CD4-positive, alpha-beta T cell treated with Interleukin-12 subunit alpha and Interleukin-12 subunit beta, for 1 hour (primary cell): ENCODE measurements at places on chromosomes 1 and 21.

GRCh38 chr1:107116306-107116790 lies 24.5 kb upstream of the NTNG1 start:
- DNase-seq: no peak

DNA sequence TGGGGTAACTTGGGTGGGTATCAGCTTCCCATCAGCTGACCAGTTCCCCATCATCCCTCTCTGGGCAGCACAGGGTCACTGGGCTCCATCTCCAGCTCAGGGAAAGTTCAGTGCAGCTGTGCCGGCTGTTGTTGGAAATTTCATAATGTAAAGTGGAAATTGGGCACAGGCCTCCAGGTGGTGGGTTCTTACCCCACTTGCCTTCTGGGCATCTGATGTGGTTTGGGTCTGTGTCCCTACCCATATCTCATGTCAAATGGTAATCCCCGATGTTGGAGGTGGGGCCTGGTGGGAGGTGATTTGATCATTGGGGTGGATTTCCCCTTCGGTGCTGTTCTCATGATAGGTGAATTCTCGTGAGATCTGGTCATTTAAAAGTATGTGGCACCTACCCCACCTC lies 59.7 kb upstream of the PSEN2 start:
- DNase-seq: no peak

DNA sequence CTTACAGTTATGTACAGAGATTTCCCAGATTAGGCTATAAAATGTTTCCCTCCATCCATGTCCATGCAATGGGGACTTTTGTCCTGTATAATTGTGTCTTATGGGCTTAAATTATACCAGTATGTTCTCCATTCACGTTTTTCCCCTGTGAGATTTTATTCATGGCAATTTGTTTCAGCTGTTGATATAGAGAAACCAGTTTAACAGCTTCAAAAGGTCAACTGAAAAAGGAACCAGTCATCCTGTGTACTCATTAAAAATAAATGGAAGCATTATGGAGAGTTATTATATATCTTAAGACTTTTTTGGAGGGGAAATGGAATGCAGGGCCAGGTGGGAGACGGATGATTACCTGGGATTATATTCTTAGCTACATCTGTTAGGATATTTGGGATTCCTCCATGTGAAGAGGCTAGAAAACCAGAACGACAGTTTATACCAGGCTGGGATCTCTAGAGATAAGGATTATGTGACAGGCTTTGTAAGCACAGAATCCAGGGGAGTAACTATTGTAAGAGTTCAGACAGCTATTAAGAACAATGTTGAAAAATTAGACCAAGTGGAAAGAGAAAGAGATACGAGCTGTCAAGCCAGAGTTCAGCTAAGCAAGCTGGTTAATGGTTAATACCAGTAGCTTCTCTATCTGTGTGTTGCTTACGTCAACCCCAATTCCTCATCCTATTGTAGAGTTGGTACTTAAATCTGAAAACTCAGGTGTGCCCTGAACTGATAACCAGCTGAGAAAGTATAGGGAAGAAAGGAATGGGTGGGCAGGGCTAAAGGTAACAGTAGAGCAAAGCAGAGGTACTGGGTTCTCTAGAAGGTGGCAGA lies 12.4 kb upstream of the ZNF697 start:
- DNase-seq: no peak

GRCh38 chr21:36806103-36806502 lies 107.2 kb downstream of the SIM2 start:
- DNase-seq: no peak

DNA sequence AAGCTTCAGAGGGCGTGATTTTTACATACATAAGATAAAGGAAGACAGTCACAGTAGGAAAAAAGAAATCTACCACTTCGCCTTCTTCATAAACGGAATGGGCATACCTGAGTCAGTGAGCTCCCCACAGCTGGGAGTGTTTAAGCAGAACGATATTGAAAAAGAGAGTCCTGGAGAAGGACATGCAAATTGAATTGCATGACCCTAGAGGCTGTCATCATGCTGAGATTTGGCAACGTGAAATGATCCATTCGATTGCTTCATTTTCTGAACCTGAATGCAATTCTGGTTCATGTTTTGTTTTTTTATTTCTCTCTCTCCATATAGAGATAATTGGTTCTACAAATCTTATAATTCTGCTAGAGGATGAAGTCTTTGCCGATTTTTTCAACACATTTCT lies 3.7 kb downstream of the RGSL1 start:
- no peak for DNase-seq

DNA sequence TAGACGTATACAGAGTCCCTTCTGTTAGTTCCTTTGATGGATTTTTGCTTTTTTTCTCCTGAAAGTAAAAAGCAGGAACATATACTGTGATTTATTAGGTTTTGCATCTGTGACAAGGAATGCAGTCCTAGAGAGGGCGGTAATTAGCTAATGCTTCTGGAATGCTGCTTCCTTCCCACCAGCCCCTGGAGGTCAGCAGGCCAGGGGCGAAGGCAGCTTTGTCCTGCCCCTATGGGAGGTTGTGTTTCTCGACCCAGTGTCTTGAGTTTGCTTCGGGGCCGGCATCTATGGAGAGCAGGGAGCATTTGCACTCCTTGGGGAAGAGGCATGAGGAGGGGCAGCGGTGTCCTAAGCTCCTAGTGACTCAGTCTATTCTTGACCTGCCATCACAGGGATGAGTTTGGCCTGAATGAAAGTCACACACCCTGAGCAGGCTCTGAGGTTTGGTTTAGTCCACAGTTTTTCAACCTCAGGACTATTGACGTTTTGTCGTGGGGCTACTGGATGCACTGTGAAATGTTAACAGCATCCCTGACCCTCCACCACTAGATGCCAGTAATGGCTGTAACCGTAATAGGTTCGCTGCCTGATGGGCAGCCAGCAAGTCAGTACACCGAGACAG lies 85.0 kb upstream of the KCNJ15 start:
- DNase-seq: no peak

DNA sequence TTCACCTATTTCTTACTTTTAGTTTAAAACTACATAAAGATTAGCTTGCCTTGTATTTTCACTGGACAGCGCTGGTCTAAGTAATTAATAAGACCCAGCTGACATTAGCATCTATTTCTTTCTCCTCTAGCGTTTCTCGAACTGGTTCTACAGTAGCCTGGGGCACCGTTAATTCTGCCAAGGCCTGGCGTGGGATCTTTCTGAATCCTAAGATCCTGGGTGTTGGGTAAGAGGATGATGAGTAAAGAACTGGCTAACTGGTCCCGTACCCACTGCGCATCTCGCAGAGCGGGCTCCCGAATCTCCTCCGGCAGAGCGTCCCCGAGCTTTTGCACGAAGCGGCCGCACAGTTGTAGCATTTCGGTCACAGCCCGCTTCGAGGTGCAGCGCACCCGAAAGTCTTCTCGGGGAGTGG lies 309 bp downstream of the NSL1 start:
- no peak for DNase-seq

- no peak for DNase-seq
These were observed 63.4 kb downstream of the B3GALT5 start for GRCh38 chr21:39675993-39676661.

DNA sequence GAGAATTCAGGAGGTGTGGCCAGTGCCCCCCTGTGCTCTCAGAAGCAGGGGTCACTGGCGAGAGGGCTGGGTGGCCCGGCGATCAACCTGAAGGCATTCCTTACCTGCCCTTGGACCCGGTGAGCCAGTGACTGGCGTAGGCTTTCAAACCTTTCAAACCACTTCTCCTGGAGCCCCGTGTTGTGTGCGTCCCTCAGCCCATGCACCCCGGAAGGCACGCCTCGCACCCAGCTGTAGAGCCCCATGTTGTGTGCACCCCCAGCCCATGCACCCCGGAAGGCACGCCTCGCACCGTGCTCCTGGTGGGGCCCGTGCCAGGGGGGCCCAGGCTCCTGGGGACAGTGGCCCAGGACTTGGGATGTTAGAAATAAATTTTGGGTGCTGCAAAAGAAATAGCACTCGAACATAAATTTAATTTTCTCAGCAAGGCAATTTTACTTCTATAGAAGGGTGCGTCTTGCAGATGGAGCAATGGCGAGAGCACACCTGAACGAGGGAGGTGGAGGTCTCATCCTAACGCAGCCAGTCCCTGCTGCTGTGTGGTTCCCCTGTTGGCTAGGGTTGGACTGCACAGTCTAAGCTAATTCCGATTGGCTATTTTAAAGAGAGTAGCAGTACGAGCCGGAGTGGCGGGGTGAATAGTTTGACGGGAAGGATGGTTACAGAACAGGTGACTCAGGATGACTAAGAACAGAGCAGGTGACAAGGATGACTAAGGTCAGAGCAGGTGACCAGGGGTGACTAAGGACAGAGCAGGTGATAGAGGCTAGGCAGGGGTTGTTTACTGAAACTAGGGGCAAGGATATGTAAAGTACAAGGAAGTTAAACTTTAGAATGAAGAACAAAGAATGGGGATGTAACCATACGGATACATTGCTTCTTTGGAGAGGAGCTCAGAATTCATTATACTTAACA lies 47.4 kb downstream of the PRKCZ start:
- no peak for DNase-seq

DNA sequence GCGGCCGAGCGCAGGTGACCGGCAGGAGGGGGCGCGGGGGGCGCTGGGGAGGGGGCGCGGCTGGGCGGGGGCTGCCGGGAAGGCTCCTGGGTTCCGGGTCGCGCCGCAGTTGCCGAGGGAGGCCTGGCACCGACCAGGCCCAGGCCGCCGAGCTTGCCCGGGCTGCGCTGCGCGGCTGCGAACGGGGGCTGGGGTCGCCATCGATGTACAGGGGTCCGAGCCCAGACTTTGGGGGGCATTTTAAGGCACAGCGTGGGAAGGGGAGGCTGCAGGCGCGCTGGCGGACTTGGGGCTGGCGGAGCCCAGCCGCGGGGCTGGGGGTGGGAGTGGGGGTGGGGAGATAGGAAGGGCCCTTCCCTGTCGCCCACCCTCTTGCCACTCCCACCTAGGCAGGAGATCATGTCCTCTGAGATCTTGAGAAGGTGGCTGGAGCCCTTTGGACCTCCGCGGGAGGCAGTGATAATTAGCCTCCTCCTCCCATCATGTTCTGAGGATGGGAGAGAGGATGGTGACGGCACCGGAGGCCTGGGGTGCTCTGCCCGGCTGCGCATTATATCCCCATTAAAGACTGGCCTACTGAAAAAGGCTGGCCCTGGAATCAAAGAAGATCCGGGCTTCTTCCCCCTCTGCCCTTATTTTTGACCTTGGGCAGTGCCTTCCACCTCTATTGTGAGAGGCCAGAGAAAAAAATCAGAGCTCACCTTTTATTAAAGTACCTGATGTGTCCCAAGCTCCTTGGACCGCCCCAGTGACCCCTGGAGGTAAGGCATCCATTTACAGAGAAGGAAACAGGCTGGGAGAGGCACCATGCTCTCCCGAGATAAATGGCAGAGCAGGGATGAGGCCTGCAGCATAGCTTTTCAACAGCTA lies 497 bp downstream of the FBXO44 start:
- DNase-seq: no peak

DNA sequence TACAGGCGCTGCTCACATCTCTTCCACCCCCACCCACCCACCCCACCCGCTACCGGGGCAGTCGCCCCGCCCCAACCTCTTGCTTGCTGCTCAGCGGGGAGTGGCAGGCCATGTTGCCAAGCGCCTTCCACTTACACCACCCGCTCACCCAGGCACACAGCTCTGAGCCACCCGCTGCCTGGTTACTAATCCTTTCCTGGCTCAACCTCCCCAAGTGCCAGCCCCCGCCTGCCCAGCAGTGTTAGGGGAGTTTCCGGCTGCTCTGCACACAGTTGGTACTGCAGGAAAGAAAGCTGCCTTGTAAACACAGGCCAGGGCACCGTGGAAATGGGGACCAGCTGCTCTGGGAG lies 56.2 kb downstream of the LACTBL1 start:
- no peak for DNase-seq

DNA sequence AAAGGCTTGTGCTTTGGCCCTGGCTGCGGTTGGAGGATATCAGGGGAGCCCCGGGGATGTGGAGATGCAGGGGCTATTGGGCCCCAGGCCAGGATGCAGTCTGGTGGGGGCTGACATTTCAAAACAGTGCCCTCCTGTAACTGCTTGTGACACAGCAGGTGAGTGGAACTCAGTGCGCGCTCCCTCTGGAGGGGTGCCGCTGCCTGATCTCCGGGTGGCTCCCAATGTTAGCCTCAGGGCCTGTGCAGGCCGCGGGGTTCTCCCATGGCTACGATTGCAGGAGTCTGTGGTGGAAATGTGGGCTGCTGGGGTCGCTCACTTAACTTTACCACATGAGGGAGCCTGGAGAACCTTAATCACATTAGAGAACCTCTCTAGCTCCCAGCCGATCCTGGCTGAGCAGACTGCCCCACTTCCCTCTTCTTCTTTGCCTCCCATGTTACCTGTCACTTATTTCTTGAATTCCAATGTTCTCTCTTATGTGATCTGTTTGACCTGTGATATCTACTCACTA lies 163.2 kb downstream of the FMN2 start:
- DNase-seq: no peak

- no peak for DNase-seq
These were observed 9.1 kb downstream of the PLOD1 start for GRCh38 chr1:11943619-11944018.

- DNase-seq: no peak
These were observed 653 bp upstream of the IFFO2 start for GRCh38 chr1:18957136-18957521.

- no peak for DNase-seq
These were observed 88.4 kb downstream of the DPYD start for GRCh38 chr1:97832481-97832880.

- peak; percentile 38 for DNase-seq
These were observed 87.2 kb downstream of the MRPL37 start for GRCh38 chr1:54287176-54287650.

DNA sequence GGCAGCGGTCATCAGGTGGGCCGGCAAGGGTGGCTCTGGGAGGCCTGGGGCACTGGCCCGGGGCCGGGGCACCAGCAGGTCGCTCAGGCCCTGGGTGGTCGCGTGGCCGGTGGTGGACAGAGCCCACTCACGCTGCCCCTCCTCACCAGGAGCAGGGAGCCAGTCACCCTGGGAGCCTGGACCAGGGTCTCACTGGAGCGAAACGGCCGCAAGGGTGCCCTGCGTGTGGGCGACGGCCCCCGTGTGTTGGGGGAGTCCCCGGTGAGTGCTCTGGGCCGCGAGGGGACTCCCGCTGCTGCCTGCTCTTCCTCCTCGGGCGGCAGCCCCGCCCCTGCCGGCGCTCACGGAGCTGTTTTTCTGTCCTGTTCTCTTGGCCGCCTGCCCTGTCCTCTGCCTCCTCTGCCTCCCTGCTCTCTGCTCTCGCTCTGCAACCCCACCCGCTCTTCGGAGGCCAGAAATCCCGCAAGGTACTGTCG lies 23.5 kb downstream of the RNF223 start:
- DNase-seq: no peak

GRCh38 chr1:244388961-244389360 lies 62.7 kb downstream of the ADSS2 start:
- DNase-seq: no peak

GRCh38 chr1:209428241-209428921 lies 155.1 kb upstream of the CAMK1G start:
- no peak for DNase-seq
